AG08395 (cell line): ENCODE measurements at places on chromosomes 7 and 10.

DNA sequence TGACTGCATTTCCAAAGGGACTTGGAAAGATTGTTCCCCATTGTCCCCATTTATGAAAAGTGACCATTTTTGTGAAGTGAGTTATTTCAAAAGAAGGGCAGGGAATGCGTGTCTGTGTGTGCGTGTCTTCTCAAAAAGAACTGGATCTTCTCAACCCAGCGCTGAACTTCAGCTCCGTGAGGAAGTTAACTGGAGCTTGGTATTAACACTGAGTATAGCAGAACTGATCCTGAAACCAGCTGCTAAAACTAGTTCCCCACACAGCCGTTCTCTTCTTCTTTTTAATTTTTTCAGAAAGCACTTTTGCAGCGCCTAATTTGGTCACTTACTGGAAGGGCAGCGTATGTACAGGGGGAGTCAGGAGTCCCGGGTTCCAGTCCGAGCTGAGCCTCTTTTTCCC, 45.8 kb upstream of the PLEKHA1 start:
- DNase-seq = no peak

DNA sequence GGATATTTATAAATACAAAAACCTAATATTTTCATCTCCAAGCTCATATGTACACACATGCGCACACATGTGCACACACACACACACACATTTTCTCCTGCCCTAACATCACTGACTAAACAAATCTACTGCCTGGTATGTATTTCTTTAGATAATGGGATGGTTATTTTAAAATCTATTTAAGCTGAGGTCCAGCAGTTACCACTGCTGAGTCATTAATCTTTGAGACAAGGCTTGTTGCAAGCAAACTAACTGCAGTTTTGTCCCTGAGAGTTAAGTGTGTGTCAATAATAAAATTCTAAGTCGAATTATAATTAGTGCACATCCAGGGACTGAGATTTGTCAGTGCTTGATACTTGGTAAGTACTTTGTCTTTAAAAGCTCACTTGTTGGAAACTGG, 135.1 kb downstream of the VPS50 start:
- no peak for DNase-seq

GRCh38 chr7:147607157-147607800, 983.3 kb upstream of the C7orf33 start:
- DNase-seq = no peak

- no peak for DNase-seq
These were observed 80.2 kb downstream of the KMT2C start for GRCh38 chr7:152355474-152356057.

DNA sequence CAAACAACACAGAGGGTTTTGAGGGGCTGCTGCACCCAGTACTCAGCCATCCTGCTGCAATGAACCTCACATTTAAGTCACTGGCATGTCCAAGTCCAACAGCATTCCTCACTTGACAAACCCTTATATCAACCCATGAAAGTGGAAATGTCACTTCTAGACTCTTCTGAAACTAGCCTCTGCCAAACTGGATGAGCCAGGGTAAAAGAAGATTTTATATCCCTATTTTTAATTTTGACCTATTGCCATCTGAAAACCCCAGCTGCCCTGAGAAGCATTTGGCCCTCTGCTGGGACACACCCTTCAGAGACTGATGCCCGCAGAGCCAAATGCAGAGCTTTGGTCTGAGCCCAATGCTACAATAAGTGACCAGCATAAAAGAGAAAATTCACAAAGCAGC, 201.1 kb downstream of the ANK3 start:
- DNase-seq = no peak

DNA sequence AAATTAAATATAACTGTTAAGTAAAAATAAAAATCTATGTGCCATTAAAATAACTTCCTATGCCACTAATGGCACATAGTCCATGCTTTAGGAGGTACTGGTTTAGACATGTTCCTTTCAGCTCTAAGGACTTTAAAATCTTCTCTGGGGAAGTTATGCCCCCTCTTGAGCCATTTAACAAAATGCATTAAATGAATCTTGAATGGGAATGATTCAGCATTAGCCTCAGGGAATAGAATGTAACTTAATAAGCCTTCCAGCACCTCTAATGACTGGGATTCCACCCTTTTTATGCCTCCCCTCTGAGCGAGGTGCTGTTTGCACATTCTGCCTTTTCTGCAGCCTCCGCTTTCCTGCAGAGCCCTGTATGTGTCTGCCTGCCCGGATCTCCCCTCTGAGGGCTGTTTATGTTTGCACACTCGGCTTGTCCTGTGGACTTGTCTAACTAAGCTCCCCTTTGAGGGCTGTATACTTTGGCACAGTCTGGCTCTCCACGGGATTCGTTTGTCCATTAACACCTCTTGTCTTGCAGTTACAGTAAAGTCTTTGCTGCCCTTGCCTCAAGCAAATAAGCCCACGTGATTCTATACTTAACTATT, 108.4 kb upstream of the HPS1 start:
- DNase-seq = no peak

GRCh38 chr10:97066877-97067555, 118.7 kb downstream of the SLIT1 start:
- DNase-seq = no peak

- DNase-seq = no peak
These were observed 42.6 kb upstream of the LRRC4 start for GRCh38 chr7:128073671-128074310.

DNA sequence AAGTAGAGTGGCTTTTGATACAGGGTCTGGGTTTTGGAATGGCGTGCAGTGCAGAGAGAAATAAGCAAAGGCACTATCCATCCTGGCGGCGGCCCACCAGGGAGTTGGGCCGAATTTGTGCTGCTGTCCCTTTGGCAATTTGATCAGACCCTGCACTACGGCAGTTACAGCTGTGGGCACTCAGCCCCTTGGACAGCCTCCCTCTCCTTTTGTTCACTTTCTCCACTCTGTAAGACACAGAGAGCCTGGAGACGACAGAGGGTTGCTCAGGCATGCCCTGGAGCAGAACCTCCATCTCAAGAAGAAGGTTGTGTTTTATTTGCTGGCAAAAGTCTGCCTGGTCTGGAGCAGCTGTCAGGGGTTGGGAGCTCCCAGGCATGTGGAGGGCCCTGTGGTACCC, 55.8 kb downstream of the LHPP start:
- no peak for DNase-seq

GRCh38 chr10:91049988-91050360, 129.1 kb upstream of the ANKRD1 start:
- no peak for DNase-seq

DNA sequence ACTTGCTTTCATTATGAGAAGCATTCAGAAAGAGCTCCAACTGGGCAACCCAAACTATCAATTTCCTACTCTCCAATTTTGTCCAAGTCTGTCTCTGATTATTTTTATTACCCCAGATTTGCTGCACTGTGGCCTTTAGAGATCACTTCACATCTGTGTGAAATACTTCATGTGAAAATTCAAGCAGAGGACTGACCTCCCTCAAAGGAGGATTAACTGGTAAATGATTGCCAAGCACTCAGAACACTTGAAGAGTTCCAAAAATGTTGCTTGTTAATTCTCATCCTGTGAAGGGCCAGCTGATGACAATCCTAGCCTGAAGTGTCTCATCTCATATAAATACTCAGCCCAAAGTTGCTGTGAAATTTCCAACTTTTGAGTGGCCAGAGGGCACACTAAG, 182.8 kb upstream of the DGKB start:
- no peak for DNase-seq

DNA sequence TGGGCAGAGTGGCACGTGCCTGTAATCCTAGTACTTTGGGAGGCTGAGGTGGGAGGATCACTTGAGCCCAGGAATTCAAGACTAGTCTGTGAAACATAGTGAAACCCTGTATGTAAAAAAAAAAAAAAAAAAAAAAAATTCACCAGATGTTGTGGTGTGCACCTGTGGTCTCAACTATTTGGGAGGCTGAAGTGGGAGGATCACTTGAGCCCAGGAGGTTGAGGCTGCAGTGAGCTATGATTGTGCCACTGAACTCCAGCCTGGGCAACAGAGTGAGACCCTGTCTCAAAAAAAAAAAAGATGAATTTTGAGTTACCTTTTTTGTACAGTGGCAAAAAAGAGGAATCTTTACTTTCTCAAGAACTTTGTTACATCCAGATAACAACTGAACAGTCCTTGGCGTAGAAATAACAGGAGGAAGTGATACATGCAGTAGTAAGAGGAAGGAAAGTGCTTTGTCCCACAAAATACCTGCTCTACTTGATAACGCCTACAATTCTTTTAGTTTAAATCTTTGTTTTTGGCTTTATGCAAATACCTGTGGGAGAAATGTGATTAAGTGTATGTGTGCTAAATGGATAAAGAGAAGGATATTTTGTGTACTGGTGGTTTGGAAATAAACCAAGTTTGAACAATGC, 29.3 kb downstream of the SPAG6 start:
- DNase-seq = no peak

- DNase-seq = no peak
These were observed 52.1 kb downstream of the PNLIPRP2 start for GRCh38 chr10:116672891-116673290.
